ENCODE measurements at places on chromosomes 11 and 22.

GRCh38 chr11:1478011-1478410 lies 8.6 kb downstream of the MOB2 start:
- no peak for DNase-seq

DNA sequence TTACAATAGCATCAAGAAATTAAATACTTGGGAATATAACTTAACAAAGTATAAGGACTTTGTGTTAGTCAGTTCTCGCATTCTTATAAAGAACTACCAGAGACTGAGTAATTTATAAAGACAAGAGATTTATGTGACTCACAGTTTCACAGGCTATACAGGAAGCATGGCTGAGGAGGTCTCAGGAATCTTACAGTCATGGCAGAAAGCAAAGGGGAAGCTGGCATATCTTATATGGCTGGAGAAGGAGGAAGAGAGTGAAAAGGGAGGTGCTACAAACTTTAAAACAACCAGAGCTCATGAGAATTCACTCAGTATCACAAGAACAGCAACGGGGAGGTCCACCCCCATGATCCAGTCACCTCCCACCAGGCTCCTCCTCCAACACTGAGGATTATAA lies 32.0 kb upstream of the CCDC134 start:
- no peak for DNase-seq

DNA sequence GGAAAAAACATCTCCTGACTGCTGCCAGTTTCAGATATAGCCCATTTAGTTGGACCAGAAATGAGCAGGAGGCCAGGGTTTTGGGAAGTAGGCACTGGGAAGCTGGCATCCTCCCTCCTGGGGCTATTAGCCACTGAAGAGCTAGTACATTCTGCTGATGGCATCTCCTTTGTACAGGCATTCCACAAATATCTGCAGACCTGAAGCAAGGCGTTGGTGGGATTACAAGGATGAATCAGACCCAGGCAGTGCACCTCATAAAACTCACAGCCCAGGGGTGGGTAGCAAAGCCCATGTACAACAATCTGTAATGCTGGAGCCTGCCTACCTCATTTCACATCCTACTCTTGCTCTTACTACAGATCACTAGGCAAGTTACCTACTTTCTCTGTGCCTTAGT lies 27.5 kb upstream of the POU2AF1 start:
- DNase-seq: no peak

GRCh38 chr11:61163714-61164605 lies 2.7 kb upstream of the VPS37C start:
- no peak for DNase-seq

DNA sequence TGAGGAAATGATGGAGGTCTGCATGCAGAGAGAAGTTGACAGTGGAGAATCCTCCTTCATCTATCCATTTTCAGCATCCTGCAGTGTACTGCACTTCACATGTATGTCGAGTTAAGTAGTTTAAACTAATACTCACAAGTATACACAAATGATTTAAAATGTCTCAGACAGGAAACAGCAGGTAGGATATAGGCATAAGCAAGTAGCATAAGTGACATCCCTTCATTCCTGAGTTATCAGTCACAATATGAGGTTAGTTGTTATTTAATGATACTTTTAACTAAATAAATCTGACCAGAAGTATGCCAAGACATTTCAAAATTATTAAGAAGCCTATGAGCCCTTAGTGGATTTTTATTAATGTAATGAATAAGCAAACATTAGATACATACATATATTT lies 37.4 kb downstream of the MTMR2 start:
- DNase-seq: no peak

DNA sequence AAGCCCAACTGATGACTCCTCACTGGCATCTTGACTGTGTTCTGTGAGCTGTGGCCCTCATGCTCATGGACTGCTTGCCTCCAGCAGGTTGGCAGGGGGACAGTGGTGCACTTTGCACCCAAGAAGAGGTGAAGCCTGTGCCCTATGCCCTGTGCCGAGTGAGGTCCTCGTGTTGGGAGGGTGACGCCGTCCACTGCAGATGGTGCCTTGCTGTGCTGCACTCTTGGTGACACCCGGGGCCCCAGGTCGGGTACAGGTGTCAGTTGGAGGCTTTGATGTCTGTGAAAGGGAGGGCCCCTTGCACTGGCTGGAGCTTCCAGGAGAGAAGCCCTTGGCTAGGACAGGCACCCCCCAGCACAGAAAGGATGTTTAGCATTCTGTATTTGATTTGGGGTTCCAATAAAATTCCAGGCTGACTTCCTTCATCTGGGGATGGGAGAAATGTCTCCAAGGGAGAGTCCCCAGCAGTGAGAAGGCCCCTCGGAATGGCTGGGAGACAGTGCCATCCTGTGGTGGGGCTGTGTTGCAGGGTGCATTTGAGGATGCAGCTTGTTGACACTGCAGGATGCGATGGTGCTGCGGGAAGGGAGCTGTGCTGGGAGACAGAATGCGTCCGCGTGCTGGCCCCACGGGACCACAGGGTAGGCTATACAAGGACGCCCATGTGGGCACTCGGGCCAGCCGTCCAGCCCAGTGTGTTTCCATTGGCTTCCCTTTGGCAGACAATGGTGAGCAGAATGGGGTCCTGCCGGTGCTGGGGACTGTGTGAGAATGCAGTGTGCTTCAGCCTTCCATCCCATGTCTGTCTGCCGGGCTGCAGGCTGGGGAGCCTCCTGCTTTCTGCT lies 2.5 kb upstream of the ZDHHC8 start:
- DNase-seq: no peak

- DNase-seq: no peak
Observed at GRCh38 chr11:16078936-16079335, 277.4 kb downstream of the SOX6 start.

- DNase-seq: no peak
Observed at GRCh38 chr11:73759610-73760134, 1.2 kb downstream of the RAB6A start.

- no peak for DNase-seq
Observed at GRCh38 chr11:100876815-100877520, 189.9 kb downstream of the ARHGAP42 start.

DNA sequence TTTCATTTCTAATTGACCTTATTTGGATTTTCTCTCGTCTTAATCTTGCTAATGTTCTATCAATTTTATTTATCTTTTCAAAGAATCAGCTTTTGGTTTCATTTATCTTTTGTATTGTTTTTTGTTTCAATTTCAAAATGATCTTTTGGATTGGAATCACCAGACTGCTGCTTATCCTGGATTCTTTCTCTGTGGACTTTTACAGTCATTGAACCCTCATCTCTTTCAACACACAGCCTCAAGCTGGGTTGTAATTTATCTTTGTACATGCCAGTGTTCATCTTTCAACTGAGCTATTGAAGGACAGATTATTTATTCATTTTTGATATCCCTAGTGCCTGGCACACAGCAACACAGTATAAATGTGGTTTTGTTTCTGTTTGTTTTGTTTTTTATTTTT lies 195.9 kb downstream of the ARHGAP42 start:
- no peak for DNase-seq

Data from GM18507 (cell line).